Right kidney (tissue), 9 donors: ENCODE measurements at places on chromosomes 2 and 18.

- DNase-seq, result no peak
Observed at GRCh38 chr18:57533868-57534510, 52.5 kb downstream of the FECH start.

DNA sequence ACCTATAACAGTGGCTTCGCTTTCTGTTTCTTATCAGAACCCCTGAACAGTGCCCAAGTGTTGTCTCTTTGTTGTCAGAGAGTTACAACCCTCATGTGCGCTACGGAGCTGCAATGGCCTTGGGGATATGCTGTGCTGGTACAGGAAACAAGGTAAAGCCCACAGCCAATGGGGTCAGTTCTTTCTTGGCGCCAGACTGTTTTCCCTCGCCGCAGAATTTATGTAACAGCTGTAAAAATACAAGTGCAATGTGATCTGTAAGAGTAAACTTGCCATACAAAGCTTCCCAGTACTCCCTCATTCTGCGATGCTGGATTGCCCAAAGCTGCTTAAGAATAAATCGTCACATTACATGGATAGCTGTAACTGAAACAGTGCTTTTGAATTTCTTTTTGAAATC lies 13.9 kb upstream of the HTR2B start:
- DNase-seq, result no peak

DNA sequence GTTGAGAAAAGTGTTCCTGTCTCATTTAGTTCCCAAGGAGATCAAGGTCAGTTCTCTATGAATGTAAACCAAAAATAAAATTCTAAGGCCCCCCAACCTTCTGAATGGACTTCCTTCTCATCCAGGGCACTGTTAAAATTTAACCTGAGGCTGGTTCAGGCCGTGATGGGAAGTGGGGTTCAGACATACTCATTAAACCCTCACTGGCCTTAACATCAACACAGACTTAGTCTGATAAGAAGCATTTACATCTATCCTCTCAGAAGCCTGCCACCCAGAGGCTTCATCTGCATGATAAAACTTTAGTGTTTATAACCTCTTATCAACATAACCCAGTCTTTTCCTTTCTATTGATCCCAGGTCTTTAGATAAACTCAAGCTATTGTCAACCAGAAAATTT lies 22.4 kb downstream of the ITSN2 start:
- no peak for DNase-seq

DNA sequence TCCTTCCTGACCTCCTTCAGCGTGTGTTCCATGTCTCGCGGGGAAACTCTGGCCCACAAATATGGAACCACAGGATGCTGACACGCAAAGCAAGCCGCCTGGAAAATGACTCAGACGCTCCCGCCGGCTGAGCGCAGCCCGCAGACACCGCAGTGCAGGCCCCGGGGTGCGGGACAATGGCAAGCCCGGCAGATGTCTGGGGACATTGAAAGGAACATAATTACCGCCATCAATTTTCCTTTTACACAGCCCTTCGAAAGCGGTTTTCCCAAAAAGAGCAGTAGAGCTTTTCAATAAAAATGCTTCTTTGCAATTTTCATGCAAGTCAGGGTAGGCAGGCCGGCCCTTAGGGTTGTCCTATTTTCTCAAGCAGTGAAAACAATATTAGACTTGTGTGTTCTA lies 159.2 kb upstream of the SH3BP4 start:
- DNase-seq, result no peak

DNA sequence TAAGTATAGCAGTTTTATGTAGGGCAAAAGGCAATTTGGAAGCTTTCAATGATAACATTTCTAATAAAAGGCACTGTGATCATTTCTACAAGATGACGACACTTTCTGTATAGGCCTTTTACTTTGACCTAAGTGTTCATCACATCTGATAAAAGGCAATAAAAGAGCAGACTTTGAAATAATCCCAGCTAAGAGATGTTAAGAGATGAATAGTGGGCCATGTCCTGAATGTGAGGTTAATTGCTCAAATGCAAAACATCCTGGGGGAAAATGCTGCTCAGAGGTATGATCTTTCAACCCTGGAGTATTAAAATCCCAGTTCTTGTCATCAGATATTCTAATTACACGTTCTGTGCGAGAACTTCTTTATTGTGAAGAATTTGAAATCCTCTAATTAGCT lies 677.6 kb downstream of the SOCS6 start:
- no peak for DNase-seq

DNA sequence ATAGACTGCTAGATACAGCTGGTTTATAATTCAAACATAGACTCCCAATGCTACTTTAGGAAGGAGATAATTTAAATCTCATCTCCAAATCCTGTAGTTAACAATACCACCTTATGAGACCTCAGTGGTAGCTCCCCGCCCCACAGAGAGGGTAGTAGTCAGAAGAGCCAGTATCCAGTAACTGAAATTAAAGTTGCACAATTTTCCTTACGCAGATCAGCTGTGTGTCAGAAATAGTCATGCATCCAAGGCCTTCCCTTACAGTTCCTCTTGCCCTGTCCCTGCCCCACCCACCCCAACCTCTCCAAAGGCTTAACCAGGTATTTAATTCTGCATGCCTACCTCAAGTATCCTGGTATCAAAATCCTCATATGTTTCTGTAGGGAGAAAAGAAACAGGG lies 15.5 kb downstream of the MRPS5 start:
- no peak for DNase-seq

DNA sequence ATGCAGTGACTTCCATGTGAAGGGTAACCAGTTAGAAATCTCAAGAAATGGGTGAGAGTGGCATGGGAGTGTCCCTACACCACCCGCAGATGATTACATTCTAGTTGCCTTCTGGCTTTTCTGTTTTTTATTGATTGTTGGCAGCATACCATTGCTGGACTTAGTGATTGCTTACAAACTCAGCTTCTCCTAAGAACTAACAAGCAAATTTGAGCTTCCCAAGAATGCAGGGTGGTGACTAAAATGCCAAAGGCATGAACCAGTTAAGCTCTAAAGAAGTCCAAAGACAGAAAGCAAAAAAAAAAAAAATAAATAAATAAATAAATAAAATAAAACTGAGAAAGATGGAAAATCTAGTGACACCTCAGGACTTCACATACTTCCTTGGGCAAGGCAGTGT lies 245.5 kb upstream of the PARD3B start:
- no peak for DNase-seq

DNA sequence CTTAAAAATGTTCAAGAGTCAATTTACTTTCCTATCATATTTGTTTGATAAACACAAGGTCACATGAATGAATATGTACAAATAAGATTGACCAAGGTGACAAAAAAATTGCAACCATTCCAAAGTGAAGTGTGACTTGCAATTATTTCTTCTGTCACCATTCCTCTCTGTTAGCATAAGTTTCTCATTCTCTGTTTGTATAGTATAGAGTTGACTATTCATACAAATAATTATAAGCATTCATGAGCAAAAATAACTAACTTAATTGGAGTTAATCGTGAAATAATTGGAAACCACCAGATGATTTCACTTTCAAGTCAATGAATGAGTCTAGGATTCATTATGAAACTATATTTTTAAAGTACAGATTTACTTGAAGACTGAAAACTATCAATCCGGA lies 42.1 kb downstream of the PGAP1 start:
- DNase-seq, result no peak

DNA sequence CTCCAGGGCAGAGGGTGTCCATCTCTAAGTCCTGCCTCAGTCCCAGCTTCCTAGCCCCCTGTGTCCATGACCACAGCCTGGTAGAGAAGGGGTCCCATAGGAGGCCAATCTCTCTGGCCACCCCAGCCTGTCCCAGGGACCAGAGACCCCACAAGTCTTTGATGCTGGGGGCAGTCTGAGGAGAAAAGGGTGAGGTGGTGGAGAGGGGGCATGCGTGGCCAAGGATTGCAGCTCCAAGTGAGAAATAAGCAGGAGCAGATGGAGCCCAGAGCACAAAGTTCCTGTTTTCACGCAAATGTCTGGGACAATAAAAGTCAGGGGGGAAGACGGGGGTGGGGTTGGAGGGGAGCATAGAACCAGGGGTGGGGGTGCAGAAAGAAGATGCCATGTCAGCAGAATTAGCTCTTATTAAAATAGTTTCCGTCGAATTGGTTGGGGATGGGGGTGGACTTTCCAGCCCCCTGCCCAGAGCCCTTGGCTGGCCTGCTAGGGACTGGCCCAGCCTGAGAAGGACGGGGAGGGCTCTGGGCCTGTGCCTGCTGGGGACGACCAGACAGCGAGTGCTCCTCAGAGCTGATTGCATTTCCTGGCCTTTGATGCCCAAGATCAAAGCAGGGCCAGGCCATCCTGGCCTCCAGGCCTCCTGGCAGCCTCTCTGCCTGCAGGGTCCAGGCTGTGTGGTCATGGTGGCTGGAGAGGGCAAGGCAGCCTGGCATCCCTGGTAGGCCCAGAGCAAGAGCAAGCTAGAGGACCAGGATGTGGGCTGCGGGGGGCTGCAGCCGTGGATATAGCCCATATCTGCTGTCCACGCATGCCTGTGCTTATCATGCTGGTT lies 337.1 kb downstream of the DYSF start:
- DNase-seq, result no peak

DNA sequence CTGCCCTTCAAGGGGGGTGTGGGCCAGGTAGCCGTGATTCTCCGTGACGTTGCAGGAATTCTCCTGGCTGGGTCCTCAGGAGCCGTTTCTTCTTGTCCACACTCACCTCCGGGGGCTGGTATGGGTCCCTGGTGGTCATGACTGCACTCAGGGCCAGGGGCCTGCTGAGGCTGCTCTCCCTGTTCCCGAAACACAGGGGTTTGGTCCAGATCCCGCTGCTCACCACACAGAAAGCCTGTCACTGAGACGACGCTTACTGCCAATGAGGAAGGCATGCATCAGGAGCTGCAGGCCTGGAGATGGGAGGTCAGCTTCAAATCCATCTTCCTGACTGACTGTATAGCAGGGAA lies 160.7 kb downstream of the RTP5 start:
- no peak for DNase-seq

GRCh38 chr18:48385596-48385995 lies 23.6 kb downstream of the ZBTB7C start:
- no peak for DNase-seq

DNA sequence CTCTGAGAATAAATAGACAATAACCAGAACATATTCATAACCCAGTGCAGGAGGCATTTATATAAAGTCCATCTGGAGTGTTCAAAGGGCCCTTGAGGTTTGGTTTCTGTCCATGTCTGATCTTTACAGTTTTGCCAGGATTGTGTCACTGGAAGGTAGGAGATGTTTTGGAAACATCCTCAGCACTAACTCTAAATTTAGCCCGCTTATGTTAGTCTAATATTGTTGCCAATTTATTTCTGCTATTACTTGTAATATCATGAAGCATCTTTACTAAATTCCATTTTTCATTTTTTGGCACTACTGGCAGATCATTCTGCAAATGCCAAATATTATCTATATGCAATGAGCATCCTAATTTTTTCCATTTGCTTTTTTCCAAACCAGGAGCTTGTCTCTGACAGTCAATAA lies 22.4 kb upstream of the REV1 start:
- no peak for DNase-seq

DNA sequence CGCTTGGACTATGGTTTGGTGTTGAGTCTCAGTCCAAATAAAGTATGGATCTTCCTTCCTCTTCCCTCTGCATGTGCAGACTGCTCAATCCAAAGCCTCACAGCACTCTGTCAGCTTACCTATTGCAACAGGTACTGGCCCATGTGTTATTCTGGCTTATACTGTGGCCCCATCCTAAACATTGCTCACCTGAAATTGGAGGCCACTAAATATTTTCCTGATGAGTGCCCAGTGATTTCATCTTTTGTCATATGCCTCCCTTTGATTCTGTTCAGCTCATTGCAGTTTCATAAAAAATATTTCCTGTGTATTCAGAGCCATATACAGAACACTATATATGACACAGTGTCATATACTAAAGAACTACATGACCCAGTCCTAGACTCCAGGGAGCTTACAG lies 86.3 kb upstream of the FAM136A start:
- DNase-seq, result no peak

- no peak for DNase-seq
Observed at GRCh38 chr2:18871430-18871829, 282.1 kb upstream of the NT5C1B start.

GRCh38 chr2:40360652-40361051 lies 91.2 kb downstream of the SLC8A1 start:
- DNase-seq, result no peak

DNA sequence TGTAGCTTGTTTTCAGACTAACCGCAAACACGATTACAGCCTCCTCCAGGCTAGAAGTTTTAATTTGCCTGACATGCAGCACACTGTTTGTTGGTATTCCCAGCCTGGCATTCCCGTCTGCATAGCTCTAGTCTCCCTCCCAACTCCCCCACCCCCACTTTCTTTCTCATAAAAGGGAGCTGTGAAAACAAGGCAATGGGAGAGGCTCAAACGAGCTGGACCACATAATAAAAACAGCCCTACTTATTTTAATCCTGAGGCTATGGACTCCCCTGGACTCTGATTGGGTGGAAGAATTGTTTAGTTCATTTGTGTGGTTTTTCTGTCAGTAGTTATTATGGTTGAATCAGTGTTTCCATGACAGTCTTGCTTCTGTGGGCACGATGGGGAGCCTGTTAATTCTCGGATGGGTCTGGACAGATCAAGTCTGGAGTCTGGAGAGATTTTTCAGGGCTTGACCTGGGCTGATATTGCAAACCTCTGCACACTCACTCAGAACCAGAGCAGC lies 1.2 kb downstream of the STON1 start:
- peak; percentile 53 for DNase-seq

DNA sequence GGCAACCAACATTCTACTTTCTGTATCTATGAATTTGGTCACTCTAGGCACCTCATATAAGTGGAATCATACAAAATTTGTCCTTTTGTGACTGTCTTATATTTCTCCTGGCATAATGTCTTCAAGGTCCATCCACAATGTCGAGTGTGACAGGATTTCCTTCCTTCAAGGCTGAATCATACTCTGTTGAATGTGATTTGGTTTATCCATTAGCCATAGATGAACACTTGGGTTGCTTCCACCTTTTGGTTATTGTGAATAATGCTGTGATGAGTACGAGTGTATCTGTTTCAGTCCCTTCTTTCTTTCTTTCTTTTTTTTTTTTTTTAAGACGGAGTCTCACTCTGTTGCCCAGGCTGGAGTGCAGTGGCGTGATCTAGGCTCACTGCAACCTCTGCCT lies 311.3 kb downstream of the TGIF1 start:
- DNase-seq, result no peak

DNA sequence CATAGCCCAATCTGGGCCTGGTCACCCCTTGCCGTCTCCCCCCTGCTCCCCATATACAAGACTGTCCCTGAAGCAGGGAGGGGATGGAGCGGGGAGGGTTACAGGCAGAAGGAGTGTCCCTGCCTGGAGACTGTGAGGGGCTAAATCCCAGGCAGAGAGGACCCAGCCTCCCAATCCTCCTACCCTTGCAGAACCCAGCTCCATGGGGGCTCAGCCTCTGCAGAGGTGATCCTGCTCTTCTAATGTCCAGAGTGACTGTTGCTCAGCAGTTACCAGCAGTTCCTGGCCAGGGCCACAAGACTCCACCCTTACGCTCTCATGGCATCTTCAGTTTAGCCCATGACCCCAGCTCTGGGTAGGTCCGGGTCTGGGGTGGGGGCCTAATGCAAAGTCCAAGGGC lies 58.1 kb downstream of the COA5 start:
- no peak for DNase-seq

DNA sequence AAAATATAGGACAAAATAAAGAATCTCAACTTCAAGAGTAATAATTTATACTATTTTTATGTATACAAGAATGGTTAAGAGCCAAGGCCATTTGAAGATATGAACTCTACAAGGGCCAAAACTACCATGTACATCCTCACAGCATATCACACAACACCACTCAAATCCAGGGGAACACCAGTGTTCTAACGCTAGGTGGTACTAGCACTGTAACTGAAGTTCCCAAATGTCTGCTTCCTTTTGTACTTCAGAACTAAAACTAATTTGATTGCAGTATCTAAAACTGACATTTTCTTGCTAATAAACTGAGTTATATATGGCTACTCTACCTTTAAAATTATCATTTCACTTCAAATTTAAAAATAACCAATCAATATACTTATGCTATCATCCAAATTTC lies 47.0 kb downstream of the REV1 start:
- no peak for DNase-seq
